Mucosa of gallbladder (tissue), 1 donor: ENCODE measurements at places on chromosomes 16 and 17. TPM values are rescaled to one million over a fixed set of nuclear protein-coding genes. Genes with fewer than 3 reads are reported as not detected.

DNA sequence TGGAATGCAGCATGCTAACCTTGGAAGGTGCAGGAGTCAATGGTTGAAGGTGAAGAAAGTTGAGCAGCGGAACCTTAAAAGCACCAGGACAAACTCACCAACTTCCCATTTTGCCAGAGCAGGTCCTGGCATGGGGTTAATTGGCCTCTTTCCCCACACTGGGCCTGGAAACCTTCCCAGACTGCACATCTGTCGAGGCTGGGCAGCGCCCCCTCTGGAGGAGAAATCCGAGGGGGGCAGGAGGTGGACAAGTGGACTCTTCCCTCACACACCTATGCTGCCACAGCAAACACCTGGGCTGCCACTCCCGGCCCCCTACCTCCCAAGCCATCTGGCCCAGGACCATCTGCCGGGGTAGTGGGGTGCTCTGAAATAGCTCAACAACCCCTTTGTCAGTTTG lies 232.4 kb downstream of the CBLN1 start:
- no peak for DNase-seq

GRCh38 chr17:69706127-69706526 lies 291.6 kb downstream of the MAP2K6 start:
- DNase-seq: no peak

DNA sequence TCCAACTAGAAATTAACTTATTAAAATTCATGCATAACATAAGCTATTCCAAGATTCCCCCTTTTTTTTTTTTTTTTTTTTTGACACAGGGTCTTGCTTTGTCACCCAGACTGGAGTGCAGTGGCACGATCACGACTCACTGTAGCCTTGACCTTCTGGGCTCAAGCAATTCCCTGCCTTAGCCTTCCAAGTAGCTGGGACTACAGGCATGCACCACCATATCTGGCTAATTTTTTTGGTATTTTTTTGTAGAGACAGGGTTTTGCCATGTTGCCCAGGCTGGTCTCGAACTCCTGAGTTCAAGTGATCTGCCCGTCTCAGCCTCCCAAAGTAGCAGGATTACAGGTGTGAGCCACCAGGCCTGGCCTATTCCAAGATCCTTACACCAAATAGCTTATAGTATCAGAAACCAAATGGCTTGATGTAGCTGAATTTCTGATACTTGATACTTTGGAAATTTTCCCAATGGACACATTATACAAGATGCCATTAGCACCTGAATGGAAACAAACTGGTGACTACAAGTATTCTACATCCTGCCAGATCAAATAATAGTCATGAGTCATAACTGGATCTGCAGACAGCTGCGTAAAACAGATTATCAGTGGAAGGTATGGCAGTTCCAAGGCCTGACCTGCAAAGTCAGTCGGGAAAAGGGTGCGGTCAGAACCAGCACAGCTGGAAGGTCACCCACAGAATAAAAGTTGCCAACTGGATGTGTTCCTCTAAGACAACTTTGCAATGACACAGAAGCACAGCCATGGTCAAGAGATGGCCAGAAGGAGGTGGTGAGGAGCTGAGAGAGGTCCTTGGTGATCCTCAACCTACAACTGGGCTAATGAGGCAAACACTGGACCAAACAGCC lies 14.5 kb downstream of the TUBG1 start:
- peak; percentile 64 for DNase-seq

GRCh38 chr16:28326881-28327610 lies 34.7 kb downstream of the SBK1 start:
- DNase-seq: peak; percentile 38

GRCh38 chr17:64494121-64494520 lies 2.7 kb downstream of the POLG2 start:
- DNase-seq: no peak

DNA sequence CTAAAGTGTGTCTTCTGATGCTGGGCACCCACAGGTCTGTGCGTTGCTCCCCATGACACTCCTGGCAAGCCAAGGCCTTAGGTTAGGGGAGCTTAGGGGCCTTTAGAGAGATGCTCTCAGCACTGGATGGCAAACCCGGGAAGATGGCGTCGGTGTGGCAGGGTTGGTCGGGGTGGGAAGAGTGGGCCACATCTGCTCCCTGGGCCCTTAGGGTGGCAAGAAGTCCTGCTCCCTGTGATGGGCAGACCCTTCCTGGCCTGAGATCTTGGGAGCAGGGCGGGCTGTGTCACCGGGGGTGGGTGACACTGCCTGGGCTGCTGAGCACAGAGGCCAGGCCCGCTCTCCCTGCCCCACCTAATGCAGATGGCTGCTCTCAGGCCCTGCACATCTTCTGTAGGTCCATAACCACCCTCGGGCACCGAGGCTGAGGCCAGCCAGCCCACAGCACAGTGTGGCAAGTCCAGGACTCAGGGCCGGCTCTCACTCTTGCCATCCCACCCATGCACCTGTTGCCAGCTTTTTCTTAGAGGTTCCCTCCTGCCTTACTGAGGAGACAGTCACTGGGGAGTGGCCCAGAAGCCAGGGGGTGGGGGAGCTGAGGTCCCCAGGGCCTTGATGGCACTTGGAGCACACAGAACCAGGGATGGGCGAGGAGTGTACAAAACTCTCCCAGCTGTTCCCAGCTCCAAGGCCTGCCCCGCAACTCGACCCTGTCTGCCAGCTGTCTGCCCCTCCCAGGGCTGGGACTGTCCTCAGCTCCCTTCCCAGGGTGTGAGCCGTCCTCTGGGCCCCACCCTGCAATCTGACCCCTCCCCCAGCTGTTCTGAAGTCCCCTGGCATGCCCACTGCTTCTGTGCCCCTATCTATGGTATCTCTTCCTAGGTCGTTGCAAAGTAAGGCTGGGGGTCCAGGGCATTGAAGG lies 4.4 kb upstream of the MTSS2 start:
- no peak for DNase-seq

DNA sequence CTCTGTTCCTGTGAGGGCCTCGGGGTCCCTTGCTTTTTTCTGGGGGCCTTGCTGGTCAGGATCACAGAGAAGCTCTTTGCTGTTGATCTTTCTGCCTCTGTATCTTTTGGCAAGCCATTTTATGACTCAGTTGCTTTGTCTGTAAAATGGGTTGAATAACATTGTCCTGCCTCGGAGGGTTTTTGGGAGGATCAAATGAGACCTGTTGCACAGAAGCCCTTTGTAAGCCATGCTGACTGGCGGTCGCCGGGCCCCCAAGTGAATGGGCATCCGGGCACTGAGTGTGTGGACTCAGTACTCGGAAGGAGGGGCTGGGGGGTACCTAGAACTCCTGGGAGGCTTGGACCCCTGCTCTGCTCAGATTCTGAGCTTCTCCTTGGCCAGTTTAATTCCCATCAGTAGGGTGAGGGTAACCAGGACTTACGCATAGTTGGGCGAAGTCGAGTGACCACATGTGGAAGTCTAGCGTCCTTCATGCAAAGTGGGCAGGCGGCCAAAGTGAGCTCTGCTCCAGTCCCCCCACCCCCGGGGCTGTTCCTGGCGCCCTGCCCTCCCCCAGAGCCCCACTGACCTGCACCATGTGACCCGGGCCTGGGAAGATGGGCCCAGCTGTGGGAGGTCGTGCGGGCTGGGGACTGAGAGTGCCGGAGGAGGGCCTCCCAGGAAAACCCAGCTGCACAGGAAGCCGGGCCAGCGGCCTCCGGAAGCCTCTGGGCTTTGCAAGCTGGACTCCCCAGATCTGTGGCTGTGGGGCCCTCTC lies 284.0 kb downstream of the SEC14L1 start:
- peak; percentile 88 for DNase-seq

- no peak for DNase-seq
Observed at GRCh38 chr16:66481943-66482390, 54.9 kb downstream of the BEAN1 start.

GRCh38 chr17:3763777-3764170 lies 37.2 kb downstream of the ITGAE start:
- no peak for DNase-seq

DNA sequence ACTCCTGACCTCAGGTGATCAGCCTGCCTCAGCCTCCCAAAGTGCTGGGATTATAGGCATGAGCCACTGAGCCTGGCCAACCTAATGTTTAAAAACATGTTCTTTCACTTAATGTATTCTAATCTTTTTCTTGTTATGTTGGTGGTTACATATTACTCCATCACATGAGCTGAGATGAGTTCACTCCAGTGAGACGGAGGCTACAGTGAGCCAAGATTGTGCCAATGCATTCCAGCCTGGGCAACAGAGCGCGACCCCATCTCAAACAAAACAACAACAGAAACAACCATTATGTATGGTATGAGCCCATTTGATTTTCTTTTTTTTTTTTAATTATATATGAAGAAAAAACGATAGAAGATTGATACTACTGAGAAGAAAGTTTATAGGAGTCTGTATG lies 39.6 kb downstream of the SLC39A11 start:
- DNase-seq: no peak

DNA sequence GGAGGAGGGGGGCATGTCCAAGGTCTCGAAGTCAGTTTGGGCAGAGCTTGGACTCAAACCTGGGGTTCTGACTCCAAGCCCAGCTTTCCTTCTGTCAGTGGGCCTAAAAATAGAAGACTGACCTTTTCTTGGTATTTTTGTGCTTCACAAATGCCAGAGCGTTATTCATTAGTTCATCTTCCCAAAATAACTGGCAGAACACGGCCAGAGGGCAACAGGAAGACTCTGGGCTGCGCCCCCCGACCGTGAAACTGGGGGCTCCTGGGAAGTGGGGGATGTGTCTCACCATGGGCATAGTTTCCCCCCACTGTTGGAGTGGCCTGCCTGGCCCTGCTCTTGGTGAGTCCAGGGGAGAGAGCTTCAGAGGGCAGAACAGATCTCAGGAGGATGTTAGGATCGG lies 94.0 kb downstream of the SOCS1 start:
- DNase-seq: no peak

DNA sequence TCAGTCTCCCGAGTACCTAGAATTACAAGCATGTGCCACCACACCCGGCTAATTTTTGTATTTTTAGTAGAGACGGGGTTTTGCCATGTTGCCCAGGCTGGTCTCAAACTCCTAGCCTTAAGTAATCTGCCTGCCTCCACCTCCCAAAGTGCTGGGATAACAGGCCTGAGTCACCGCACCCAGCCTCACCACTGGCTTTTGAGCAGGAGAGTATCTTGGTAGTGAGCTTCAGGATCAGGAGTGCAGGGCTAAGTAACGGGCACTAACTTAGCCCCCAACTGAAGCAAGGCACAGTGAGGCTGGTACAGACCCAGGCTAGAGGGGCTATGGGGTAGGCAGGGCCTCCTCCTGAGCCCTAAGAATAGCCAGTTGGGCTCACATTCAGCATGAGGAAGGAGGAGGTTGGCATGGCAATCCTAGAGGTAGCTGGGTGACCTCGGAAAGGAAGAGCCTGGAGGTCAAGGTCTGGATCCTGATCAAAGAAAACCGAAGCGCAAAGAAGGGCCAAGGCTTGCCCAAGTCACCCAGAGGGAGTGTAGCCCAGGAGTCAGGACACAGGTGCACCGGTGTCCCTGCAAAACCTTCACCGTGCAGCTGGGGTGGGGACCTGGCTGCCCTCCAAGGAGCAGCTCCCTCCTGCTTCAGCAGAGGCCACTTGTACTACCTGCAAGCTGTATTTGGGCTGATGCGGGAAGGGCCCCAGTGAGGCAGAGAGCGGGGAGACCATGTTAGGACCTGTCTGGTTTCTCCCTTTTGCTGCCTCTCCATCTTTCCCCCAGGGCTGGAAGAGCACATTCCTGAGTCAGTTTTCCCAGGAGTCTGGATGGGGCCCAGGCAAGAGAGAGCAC lies 1.3 kb upstream of the ADGRG5 start:
- no peak for DNase-seq

DNA sequence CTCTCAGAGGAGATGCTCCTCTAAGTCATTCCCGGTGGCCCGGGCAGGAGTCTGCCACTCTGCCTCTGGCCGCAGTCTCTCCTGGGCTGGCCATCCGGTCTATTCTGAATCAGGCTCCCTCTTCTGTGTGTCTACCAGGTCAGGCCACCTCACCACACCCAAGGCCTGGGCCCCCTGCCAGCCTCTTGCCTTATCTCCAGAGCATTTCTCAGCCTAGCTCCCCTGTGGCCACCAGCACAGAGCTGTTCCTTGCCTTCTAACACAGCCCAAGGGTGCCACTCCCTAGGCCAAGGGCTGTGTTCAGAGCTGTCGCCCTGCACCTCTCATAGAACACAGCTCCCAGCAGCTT lies 55.3 kb downstream of the MYO18A start:
- peak; percentile 90 for DNase-seq

GRCh38 chr17:73510981-73511718 lies 133.1 kb downstream of the SDK2 start:
- DNase-seq: no peak

The GDE1 gene
- total RNA-seq: 68.8 TPM

The SPAG5 gene
- 6.4 TPM for total RNA-seq

The OTOP3 gene
- not detected for total RNA-seq

The KRTAP4-4 gene
- total RNA-seq: not detected

The MT1G gene
- 55.2 TPM for total RNA-seq

The CLEC19A gene
- 0.26 TPM for total RNA-seq

The AHSP gene
- total RNA-seq: not detected
